ENCODE measurements at places on chromosomes 2 and 18. TPM values are rescaled to one million over a fixed set of nuclear protein-coding genes. Genes with fewer than 3 reads are reported as not detected.

- DNase-seq, result peak; percentile 46
Measured at GRCh38 chr2:168734199-168734760, 68.2 kb upstream of the NOSTRIN start.

SALL3 gene
- 0.08 TPM for total RNA-seq

PFN4 gene
- total RNA-seq, result 0.46 TPM

- no peak for DNase-seq
Measured at GRCh38 chr2:134739236-134739878, 20.6 kb upstream of the TMEM163 start.

SLC30A3 gene
- 10.4 TPM for total RNA-seq

DNA sequence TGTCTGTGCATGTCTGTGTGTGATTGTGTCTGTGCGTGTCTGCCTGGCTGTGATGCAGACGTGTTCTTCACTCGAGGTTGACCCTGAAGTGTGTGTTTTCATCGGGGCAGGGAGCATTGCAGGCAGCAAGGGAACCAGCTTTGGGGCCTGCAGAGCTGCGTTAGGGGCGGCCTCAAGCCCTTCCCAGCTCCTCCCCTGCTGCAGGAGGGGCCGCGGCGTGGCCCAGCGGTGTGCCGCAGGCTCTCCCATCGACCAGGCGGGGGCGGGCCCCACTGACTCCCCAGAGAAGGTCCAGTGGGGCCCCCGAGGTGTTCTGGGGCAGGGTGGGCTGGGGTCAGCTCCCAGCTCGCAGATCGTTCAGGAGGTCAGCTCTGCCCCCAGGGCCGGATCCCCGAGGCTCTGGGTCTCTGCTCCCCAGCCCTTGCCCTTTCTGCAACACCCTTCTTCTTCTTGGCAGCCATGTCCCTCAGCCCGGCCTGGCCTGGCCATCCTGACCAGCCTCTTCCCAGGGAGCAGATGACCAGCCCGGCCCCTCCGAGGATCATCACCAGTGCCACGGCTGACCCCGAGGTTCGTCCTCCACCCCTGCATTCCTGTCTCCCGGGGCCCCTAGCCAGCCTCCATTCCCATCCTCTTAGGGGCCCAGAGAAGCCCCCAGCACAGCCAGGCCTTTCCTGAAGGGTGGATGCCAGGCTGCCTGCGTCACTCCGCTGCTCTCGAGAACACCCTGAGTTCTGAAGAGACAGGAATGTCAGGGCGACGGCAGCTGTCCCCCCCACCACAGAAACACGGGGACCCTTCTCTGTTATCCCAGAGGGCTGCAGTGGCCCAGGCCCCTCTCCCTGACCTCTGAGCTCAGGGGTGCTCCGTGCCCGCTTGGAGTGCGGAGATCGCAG lies 11.1 kb upstream of the KLHL30 start:
- DNase-seq, result peak; percentile 46

DNA sequence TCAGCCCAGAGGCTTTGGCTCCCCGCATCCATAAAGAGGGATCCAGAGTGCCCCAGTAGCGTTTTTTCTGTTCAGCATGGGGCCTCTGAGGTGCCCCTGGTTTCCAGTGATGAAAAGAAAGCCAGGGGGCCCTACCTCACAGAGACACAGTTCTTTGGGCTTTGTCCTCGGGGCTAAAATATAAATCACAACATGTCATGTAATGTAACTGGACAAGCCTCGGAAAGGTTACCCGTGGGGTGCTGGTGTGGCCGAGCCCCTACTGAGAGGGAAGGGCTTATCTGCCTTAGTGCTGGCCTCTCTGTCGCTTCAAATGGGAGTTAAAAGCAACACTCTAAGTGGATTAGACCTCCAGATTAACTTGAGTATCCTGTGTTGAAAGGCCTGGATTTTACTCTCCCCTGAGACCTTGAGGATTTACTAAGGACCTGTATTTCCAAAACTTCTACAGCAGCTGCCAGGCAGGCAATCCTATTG lies 251.6 kb upstream of the APCDD1 start:
- no peak for DNase-seq

LRRTM4 gene
- 0.70 TPM for total RNA-seq

CACNB4 gene
- 0.46 TPM for total RNA-seq

TBC1D8 gene
- 51.4 TPM for total RNA-seq

RIT2 gene
- not detected for total RNA-seq

- no peak for DNase-seq
Measured at GRCh38 chr2:5685225-5685624, 7.0 kb upstream of the SOX11 start.

ST8SIA3 gene
- not detected for total RNA-seq

MERTK gene
- total RNA-seq, result 5.0 TPM

DNA sequence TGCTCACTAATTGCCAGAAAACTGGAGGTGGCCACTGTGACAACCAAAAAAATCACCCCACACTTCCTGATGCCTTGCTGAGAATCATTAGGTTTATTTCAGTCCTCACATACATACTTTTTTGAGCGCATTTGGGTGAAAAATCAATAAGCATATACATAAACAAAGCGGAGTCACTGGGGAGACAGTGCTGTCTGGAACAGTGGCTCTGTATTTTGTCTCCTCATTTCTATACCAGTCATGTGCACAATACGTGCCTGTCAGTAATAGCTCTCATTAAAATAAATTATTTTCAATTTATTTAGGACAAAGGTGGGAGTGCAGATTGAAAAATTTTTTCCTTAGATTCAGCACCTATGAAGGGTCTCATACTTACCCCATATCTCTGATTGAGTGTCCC lies 48.2 kb downstream of the CXCR4 start:
- no peak for DNase-seq

DNA sequence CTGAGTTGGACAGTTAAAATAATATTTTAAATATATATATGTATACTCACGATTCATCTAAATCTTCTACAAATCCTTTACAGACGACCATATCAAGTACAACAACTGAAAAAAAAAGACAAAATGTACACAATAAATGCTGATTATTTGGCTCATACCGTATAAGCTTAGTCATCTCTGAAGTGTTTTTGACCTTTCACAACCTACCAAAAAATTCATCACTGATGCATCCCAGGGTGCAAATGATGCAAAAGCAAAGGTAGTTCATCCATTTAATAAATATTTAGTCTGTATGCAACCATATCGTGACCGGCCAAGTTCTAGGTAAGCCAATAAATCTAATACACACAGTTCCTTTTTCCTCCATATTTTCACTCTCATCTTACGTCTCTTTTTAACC lies 1.1 kb downstream of the TMX3 start:
- DNase-seq, result no peak

DNA sequence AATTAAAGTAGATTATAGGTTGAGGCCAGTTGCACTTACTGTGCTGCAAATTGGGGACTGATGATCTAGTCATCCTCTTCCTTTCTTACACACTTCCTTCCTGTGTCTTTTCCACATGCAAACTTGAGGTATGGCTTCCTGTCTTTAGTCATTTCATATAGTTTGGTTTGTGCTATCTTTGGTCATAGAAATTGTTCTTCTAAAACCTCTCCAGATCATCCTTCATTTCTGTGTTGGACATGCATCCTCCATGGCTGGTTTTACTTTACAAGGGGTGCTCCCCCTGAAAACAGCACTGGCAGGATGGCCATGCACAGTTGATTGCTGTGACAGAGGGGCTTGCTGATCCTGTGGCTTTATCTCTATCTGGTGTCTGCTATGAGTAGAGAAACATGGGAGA lies 36.5 kb downstream of the MGAT5 start:
- DNase-seq, result no peak

- no peak for DNase-seq
Measured at GRCh38 chr2:10538224-10538894, 90.2 kb upstream of the ODC1 start.

Measured in Right ventricle myocardium superior (tissue), 1 donor.